ENCODE measurements at places on chromosomes 3 and 15.

DNA sequence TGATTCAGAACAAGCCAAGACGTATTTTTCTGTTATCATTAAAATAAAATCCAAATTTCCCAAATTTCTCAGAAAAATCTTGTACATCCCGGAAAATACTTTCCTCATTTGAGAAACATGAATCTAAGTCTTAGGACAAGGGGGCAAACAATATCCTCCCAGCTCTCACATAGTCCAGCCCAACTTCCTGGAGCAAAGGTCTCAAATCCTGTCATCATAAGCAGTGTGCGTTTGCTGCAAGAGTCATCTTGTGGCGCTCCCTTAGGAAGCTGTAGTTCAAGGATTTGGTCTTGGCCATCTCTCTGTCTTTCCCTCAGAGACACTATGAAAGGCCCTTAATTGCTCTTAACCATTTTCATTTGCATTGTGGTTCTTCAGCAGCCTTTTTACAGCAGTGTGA is 57.5 kb upstream of the GSK3B start:
- DNase-seq: no peak

GRCh38 chr3:39573392-39573791 is 105.9 kb downstream of the MOBP start:
- DNase-seq: no peak

- DNase-seq: no peak
Observed at GRCh38 chr3:147616998-147617619, 207.9 kb downstream of the ZIC1 start.

DNA sequence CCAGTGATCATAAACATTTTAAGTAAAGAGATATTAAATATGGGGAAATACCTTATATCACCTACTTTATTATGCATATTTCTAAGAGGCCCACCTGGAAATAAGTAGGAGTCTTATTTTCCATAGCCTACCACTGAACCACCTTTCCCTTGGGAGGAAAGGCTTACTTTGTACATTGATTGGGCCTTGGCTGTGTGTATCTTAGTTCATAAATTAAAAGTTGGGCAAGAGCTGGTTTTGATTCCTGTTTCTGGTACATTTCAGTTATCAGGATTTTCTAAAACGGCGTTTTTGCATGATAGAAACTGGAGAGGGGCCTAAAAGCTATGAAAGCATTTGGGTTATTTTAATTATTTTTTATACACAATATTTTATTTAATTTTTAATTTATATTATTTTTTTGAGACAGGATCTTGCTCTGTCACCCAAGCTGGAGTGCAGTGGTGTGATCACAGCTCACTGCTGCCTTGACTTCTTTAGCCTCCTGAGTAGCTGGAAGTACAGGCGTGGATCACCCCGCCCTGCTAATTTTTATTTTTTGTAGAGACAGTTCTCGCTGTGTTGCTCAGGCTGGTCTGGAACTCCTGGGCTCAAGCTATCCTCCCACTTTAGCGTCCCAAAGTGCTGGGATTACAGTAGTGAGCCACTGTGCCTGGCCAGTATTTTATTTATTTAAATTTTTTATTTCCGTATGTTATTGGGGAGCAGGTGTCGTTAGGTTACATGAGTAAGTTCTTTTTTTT is 2.6 kb downstream of the GMPS start:
- no peak for DNase-seq

- no peak for DNase-seq
Observed at GRCh38 chr15:62068071-62068809, 1.5 kb downstream of the C2CD4A start.

DNA sequence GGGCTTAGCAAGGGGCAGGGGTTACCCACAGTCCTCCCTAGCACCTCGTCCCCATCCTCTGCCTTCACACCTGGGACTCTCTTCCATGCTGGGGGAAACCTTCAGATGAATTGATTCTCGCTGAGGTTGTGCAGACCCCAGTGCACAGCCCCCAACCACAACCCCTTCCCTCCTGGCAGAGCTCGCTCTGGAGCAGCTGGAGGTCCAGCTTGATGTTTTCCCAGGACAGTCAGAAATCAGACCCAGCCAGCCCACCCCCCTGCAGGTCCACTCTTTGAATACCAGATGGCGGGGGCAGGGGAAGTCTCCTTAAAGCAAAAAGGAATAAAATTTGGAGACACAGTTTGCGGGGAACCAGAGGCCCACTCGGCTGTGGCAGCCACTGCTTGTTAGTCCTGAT is 234.4 kb downstream of the XXYLT1 start:
- no peak for DNase-seq

GRCh38 chr15:88872106-88872505 is 23.2 kb downstream of the HAPLN3 start:
- no peak for DNase-seq

- DNase-seq: no peak
Observed at GRCh38 chr3:170780955-170781354, 89.0 kb downstream of the RPL22L1 start.

GRCh38 chr15:101185770-101186169 is 66.1 kb downstream of the CHSY1 start:
- no peak for DNase-seq

GRCh38 chr3:24359102-24359501 is 135.5 kb downstream of the THRB start:
- no peak for DNase-seq

DNA sequence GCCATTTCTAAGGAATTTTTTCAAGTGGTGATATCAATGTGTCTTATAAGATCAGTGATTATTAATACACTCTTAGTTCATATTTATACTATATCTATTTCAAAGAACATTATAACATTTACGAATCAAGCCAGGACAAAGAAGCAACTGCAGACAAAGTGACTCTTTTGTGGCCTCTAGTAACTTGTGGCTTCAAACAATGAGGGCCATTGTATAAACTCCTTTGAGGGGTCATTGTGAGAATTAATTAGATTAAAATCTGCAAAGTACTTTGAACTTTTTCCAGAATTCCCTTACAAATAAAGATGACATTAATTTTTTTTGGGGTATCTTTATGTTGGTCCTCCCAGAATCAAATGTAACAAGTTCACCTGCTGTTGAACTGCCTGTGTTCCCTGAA is 12.3 kb upstream of the SLC30A4 start:
- no peak for DNase-seq

DNA sequence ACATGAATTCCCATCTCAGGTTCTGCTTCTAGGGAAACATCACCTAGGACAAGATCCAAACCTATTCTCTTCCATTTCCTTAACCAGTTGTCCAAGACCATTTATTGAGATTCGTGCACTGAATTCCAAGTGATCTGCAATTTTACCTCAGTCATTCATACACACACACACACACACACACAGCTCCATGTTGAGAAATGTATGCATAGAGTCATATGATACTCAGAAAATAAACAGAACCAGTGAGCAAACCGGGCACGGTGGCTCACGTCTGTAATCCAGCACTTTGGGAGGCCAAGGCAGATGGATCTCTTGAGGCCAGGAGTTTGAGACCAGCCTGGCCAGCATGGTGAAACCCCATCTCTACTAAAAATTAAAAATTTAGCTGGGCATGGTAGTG is 6.1 kb upstream of the KPNA1 start:
- DNase-seq: no peak

- no peak for DNase-seq
Observed at GRCh38 chr3:39907981-39908380, 98.6 kb downstream of the MYRIP start.

DNA sequence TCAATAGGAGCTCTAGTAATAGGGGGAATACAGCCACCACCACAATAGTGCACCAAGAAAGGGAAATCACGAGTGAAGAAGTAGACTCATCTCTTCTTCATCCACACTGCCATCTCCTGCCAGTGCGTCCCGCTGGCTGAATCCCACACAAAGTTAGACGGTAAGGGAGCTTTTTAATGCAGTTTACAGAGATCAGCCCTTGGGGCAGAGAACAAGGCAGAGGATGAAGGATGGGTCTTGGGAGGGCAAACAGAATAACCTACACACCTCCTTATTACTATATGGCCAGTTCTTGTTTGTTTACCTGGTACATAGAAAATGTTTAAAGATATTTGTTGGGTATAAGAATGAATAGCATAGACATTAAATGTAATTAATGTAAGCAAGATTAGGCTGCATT is 11.0 kb upstream of the DPH6 start:
- DNase-seq: no peak

DNA sequence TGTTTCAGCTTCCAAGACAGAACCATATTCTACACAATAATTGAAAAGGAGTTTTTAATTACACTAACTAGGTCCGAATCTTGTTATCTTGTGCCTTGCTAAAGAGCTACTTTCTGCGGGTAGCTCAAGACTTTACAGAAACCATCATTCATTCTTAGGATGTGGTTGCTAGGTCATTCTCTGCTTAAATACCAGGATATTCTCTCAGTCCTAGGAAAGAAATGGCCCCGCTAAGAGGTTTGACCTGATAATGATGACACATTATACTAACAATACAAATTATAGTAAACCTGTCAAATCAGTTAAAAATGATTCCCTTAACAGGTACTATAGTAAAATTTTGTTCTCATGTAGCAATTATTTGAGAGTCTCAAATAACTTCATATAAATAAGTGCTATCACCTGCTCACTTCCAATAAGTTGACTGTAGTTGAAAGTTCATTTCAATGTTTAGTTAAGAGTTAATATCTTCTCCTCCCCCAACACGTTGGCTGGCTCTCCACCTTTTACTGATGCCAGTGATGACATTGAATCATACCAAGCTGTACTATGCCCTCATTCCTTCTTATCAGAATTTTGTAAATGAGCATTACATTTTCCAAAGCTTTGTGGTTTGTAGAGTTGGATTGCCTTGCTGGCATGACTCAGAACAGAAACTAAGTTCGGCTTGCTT is 3.6 kb upstream of the C3orf85 start:
- DNase-seq: no peak

GRCh38 chr3:188348435-188349244 is 194.7 kb downstream of the LPP start:
- DNase-seq: no peak

DNA sequence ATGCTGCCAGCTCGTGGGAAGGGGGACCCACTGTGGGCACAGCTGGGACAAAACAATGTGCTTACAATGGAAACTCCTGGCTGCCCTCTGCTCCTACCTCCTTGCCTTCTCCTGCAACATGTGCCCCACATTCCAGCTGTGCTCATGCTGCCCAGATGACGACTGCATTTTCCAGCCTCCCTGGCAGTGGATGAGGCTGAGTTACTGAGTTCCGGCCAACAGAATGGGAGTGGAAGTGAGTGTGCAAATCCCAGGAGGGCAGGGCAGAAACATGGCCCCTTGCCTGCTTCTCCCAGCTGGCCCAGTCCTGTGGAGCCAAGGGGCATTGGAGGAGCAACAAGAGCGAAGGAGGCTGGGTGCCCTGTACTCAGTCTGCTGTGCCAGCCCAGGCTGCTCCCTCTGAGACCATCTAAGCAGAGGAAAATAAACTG is 17.1 kb downstream of the KLF15 start:
- no peak for DNase-seq

DNA sequence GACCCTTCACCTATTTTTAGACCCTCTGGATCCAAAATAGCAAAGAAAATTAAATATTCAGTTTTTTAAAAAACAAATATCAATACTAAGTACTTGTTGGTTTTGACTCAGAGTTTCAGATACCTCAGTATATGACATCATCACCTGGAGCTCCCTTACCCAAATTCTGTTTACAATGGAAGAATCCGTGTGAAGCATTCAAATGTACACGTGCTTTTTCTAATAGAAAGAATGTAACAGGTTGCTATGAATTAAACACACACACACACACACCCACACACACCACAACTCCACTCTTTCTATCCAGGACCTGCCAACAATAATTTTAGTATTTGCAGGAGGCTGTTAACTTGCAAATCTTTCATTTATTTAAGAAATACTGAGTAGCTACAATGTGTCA is 221.8 kb downstream of the THRB start:
- DNase-seq: no peak

DNA sequence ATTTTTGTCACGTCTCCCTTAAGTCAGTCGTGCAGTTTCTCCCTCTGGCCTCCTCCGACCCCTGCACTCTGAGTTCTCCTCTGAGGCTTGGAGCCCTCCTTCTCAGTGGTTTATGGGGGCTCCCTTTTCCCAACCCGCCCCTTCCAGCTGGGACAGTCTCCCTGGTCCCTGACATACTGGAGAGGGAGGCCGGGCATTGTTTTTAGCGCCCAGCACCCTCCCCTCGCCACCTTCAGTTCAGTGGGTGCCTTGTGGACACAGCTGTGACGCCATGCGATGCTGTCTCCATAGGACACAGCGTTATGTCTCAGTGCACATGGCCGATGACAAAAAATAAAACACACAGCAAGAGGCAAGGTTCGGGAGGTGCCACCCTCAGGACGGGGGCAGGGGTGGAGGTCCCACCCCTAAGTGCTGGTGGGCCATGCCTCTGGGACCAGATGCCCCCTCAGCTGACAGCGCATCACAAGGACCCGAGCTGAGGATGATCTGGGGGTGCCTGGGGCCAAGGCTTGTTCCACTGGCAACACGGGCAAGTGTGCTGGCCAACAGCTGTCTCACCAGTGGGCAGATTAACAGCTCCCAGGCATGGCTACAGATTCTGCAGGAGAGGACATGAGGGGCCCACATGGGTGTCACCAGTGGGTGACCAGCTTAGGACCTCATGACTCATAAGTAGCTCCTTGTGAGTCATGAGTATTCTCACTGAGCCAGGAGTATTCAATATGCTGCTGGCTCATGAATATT is 81.6 kb downstream of the PLXNA1 start:
- no peak for DNase-seq

- no peak for DNase-seq
Observed at GRCh38 chr3:72345237-72345878, 502.9 kb downstream of the SHQ1 start.

DNA sequence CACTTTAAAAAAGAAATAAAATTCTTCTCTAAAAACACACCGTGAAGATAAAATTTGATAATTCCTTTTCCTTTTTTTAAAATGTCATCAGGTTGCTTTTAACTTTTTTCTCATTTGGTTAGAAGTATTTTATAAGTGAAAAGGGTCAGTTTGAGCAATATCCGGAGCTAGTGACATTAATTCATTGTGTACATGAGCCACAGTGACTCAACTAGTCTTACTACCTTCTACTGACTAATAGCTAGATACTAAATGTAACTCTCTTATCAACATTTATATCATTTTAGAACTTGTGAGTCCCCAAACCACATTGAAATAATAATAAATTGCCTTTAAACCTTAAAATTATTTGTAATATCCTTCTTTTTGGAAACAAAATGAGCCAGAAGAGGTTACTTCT is 101.2 kb upstream of the ZBTB20 start:
- DNase-seq: no peak

DNA sequence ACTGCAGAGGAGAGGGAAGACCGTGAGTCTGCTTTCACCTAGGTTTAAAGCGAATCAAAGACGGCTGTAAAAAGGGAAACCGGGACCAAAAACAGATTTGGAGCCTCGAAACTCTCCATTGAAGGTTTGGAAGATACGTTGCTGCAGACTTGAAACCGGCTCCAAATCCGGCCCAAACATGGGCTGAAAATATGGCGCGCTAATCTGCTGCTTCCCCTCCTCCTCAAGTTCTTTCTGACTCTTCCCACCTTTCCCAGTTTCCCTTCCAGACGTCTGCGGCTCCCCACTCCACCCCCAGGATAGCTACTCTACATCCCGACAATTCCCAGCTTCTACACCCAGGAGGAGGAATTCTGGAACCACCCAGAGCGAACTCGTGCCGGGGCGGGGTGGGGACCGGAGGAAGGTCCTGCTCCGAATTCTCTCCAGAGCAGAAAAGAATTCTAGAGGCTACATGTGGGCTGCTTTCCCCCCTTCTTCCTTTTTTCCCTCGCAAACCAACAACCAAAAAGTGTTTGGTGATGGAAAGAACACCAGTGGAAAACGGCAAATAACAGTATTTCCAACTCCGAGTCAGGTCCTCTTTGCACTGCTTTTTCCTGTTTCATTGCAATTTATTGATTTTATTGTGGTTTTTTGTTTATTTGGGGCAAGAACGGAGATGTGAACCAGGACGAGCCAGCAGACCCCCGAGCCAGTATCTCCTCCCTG is 8.5 kb downstream of the EOMES start:
- no peak for DNase-seq

Measured in activated CD4-positive, CD25-positive, alpha-beta regulatory T cell (primary cell).